Fibroblast of villous mesenchyme (primary cell): ENCODE measurements at places on chromosomes 16 and 17.

GRCh38 chr17:48997103-48997826 is at the start of gene IGF2BP1:
IGF2BP1 (plus strand) TSS chr17:48997385; CDS start chr17:48997746, 361 bp downstream.
- peak; percentile 78 for DNase-seq

DNA sequence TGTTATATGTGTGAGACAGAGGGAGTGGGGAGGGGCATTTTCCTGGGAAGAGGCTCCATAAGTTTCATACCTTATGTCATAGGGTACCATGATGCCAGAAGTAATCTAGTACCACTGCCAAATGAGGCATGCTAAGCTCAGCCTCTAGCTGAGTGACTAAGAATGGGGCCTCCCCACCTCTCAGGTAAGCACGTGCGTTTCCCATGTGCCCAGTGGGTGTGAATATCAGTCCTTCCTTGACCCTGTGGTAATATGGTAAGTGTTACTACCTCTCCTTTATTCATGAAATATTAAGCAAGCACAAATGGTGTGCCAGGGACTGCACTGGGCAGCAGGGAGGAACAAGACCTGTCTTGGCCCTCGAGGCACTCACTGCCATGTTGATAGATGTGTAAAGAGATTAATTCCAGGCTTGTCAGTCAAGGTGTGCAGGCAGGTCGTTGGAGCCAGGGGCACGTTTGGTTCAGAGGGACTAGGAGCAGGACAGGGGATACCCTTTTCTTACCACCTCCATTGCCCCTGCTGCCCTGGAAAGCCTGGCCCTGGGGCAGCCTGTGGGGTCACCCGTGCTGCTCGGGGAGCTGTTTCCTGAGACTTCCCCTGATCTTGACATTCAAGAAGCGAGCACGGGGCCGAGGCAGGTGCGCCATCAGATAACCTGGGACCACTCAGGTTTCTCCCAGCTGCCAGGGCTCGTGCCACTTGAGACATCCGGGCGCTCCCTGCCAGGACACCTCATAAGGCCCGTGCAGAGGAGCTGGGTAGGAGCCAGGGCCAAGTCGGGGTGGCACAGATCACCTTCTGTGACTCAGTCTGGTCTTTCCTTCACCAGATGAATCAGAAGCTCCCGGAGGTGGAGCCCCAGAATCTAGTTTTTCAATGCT is 8.8 kb downstream of the RSAD1 start:
- DNase-seq, result no peak

DNA sequence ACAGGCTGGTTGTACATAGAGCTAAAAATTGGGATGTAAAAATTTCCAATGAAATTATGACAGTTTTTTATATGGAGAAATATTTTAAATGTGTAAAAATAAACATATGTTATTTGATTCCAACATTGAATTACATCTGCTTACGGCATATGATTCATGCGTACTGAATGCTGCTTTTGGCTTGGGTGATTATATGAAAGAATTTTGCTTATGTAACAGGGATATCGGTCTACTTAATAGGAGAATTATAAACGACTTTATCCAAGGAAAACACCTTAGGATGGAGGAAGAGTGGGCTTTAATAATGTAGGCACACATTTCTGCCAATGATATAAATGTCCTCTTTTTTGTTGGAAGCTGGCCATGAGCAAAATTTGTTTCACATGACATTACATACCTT is 197.3 kb upstream of the GOT2 start:
- no peak for DNase-seq

DNA sequence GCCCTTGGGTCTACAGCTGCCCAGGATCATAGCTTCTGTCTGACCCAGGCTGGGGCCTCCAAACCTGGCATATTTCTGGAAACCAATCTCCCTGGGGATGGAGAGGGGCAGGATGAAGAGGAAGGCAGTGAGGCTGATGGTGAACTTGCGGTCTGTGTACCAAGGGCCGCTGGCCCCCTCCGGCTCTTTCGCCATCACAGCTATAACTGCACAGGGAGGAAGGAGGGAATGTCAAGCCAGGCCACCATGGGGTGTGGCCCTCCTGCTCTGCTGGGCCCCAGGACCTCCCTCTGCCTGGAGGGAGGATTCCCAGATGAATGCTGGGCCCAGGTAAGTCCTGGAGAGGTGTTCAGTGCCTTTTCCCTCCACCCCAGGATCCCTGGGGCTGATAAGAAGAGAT is 6.3 kb downstream of the SLC38A7 start:
- no peak for DNase-seq

DNA sequence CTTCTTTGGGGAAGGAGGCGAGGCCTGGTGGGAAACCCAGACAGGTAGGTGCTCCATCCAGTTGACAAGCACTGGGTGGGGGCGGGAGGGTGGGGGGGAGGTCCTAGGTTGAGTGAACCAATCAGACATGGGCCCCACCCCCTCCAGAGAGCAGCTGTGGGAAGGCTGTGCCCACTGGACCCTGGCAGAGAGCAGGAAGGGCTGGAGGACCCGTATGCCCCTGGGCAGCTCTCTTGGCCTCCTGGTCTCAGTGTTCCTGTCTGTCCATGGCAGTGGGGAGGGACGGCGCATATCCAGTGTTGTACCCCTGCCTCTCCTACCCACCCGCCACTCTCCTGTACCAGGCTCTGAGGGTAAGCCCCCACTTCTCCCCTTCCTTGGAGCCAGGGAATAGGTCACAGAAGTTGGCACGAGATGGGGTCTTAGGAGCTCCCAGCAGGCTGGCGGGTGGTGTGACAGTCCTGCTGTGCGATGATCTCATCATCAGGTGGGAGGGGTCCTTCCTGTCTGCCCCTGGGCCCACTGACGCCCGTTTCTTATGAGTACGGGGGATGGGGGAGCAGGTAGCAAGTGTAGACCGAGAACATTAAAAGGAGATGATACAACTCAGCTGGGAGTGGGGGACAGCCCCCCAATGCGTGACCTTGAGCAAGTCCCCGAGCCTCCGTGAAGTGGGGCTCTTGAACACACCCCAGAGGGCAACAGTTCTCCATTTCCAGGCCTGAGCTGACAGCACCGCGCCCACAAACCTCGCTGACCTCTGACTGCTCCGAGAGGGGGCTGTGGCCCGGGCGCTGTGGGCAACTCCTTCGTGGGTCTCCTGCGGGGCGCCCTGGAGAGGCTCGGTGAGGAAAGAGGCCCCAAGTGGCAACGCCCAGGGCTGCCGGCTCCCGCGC is 1.2 kb upstream of the ZFPM1 start:
- no peak for DNase-seq

- DNase-seq, result peak; percentile 53
Observed at GRCh38 chr16:70267516-70267915, 15.8 kb upstream of the EXOSC6 start.

DNA sequence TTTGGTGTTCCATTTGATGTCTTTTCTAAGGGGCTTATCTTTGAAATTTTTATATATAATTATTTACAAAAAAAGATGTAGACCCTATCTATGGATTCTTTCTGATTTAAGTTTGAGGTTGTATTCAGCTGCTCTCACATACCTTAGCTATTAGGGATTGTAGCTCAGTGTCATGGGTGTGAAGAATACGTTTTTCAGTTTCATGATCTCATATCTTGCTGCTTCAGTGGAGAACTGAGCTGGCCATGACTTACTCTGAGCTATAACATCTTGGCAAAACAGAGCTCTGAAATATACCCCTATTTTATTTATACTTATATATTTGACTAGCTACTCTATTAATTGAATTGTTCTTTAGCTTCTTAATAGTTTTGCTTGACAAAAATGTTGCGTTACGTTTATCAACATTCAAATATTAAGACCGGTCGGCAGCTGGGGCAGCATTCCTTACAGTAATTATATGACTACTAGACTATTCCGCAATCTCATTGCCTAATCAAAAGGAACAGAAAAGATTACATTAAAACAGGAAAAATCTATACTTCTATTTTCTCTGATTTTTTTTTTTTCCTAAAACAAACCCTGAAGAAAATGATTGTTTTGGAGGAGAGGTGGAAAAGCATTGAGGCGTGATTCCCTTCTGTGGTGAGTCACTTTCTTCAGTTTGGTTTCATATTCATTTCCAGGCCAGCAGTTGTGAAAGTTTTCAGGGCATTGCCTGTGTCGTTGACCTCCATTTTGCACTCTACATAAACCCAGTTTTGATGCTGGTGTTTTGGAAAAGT is 24.1 kb upstream of the KRT24 start:
- peak; percentile 24 for DNase-seq

DNA sequence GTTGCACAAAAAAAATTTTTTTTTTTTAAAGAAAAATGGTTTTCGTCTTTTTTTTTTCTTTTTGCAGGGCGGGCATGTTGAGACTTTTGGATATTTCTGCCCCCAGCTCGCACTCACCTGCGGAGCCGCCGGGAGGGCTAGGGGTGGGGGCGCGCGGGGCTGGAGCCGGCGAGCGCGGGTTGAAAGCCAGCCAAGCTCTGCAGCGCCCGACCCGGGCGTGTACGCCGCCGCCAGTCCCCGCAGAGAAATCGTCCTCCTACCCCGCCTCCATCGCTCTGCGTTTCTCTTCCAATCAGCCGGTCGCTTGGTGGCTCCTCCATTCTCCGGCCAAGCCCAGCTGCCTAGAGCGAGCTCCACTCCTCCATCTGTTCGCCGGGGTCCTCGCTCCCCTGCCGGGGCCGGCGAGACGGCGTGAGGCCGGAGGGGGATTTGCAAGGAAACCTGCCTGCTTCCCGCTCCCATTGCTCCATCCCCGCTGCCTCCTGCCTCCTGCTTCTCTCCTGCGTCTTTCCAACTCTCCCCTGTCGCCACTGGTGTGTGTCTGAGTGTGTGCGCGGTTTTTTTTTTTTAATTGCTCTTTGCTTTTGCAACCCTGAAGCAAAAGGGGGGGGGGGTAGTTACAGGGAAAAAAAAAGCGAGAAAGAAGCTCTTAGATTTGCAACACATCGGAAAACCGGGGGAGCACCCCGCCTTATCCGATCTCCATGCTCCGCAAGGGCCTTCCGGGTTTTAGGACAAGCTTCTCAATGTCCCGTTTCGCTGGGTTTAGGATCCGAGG is 1.8 kb upstream of the UBTF start:
- peak; percentile 87 for DNase-seq

DNA sequence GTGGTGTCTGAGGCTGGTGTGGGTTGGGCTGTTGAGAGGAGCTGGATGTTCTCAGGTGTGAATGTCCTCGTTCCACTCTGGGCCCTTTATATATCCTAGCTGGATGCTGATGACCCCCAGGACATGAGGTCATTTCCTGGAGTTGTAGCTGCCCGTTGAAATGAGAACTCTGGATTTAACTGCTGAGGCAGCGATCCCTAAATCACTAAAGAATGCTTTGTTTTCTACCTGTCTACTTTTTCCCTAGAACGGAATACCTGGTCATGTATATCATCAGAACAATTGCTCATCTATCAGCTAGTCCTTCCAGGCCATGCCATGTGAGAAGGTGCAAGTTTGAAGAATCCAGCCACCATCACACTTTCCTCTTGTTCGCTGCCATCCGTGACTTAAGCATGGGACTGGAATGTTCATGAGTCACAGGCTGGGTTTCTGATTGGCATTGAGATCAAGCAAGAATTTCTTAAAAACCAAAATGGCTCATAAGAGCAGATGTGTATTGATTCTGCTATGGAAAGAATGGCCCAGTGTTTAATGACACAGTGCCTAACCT is at the start of gene KRTAP2-3:
Gene KRTAP2-3, minus strand, starts transcription at position 63 of the 553 bp plus-strand sequence. CDS start 64 bp downstream, outside the sequence.
- peak; percentile 73 for DNase-seq

DNA sequence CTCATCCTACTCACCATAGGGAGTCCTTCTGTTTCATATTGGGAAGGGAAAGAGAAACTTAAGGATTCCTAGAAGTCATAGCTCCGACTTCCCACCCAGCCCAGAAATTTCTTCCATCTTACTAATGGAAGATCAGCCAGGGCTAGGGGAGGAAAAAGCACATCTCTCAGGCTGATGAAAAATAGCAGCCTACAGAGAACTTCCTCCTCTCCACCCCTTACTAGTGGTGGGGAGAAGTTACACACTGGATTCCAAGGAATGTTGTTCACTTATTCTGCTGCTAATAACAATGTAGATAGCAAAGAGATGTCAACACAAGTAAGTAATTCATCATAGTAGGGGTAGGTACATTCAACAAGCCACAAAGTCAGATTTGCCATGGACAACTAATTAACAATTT is 94.4 kb downstream of the SPACA3 start:
- DNase-seq, result no peak

DNA sequence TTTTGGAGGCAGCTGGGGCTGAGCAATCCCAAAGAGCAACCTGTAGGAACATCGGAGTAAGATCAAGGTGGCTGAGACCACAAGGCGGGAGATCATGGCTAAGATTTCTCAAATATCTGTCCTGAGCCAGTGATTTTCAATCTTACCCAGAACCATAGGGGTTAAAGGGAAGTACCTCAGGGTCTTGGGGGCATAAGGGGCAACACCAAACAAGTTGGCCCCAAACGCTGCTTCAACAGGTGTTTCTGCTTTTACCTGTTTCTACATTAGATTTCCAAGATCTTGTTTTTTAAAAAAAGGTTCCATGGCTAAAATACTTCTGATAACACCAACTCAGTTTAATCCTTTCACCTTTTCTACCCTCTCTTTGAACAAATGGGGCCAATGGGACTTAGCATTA is 2.6 kb upstream of the UNC119 start:
- DNase-seq, result no peak
